Stimulated activated CD4-positive, alpha-beta T cell treated with anti-CD3 and anti-CD28 coated beads, Interleukin-15, amount 100 ng/mL, for 1 hour (primary cell): ENCODE measurements at places on chromosomes 11 and 22.

GRCh38 chr11:101574886-101575285 is 8.9 kb downstream of the TRPC6 start:
- no peak for DNase-seq

GRCh38 chr11:86555866-86556265 is 116.5 kb downstream of the ME3 start:
- DNase-seq: no peak

DNA sequence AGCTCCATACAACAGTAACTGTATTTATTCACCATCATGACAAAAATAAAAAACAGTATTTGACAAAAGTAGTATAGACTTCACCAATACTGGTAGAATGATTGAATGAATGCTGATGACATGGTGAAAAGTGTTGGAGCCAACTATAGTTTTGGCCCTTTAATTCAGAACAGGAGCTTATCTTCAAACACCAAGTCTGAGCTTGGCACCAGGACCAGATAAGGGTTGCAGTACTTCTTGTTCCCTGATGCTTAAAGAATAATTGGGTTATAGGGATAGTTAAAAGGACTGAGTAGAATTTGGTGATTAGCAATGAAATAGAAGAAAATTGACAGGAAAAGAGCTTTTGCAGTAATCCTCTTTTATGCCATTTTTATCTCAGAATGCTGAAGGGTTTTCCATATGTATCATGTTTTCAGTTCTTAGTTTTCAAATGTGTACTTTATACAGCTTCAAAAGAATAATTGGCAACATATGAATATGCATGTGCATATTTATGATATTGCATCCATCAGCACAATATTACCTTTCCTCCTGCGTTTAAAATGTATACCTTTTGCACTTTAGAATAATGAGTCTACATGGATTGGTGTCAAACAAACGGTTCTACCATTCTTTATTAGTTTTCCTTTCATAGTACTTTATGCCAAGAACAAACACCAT is 214.2 kb upstream of the ARHGAP42 start:
- no peak for DNase-seq

GRCh38 chr11:78313181-78313795 is 104.3 kb downstream of the GAB2 start:
- no peak for DNase-seq

- no peak for DNase-seq
Measured at GRCh38 chr11:134736251-134736947, 324.4 kb upstream of the B3GAT1 start.

DNA sequence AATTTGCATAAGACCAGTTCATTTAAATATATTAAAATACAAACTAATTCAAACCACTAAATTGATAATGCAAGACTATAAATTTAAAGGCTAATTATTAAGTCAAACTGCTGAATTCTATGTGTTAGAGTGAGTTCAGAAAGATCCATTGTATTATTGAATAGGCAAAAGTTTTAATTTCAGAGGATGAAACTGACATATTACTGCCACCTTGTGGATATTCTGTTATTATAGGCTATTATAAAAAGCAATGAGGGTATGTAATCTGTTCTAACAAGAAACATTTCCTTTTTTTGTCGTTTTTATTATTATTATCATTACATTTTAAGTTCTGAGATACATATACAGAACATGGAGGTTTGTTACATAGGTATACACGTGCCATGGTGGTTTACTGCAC is 20.9 kb upstream of the NAALAD2 start:
- no peak for DNase-seq

- DNase-seq: no peak
Measured at GRCh38 chr11:83459798-83460197, 173.6 kb upstream of the CCDC90B start.

- DNase-seq: peak; percentile 47
Measured at GRCh38 chr22:20418211-20418788, 19.3 kb downstream of the SCARF2 start.

GRCh38 chr11:11218629-11218986 is 134.4 kb downstream of the CSNK2A3 start:
- DNase-seq: no peak

- no peak for DNase-seq
Measured at GRCh38 chr11:79018371-79018849, 422.4 kb downstream of the TENM4 start.

GRCh38 chr11:123132881-123133280 is 62.2 kb downstream of the CLMP start:
- no peak for DNase-seq

DNA sequence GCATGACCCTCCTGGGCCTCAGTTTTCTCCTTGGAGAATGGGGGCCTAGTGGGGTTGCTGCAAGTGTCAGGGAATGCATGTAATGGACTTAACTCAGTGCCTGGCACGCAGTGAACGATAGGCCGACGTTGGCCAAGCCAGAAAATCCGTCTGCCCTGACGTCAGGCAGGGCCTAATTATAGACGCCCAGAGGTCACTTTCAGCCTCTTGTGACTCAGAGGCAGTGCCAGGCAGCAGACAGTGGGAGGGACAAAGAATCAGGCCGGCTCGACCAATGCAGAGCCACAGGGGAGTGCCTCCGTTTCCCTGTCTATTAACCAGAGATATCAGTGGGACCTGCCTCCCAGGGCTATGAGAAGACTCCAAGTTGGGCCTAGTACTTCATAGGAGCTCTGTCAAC is 115.0 kb downstream of the MN1 start:
- DNase-seq: no peak

GRCh38 chr22:48644108-48644507 is 1183.6 kb downstream of the BRD1 start:
- no peak for DNase-seq

DNA sequence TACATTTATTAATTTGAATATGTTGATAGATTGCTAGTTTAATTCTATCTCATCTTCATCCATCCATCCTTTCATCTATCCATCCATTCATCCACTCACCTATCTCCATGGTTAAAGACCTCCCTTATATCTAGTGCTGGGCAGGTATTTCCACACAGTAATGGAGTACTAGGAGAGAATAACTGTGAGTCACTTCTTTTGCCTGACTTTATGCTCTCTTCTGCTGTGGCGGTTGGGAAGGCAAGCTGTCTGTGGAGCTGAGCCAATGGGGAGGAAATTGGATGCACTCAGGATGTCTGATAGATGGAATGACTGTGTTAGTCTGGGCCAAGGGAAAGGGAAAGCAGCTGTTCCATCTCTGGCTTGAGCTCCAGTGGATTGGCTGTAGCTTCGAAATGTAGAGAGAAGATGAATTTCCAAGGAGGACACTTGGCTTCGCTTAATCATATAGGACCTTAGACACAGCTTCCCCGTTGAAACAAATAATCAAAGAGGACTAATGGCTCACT is 60.3 kb downstream of the NELL1 start:
- DNase-seq: no peak

DNA sequence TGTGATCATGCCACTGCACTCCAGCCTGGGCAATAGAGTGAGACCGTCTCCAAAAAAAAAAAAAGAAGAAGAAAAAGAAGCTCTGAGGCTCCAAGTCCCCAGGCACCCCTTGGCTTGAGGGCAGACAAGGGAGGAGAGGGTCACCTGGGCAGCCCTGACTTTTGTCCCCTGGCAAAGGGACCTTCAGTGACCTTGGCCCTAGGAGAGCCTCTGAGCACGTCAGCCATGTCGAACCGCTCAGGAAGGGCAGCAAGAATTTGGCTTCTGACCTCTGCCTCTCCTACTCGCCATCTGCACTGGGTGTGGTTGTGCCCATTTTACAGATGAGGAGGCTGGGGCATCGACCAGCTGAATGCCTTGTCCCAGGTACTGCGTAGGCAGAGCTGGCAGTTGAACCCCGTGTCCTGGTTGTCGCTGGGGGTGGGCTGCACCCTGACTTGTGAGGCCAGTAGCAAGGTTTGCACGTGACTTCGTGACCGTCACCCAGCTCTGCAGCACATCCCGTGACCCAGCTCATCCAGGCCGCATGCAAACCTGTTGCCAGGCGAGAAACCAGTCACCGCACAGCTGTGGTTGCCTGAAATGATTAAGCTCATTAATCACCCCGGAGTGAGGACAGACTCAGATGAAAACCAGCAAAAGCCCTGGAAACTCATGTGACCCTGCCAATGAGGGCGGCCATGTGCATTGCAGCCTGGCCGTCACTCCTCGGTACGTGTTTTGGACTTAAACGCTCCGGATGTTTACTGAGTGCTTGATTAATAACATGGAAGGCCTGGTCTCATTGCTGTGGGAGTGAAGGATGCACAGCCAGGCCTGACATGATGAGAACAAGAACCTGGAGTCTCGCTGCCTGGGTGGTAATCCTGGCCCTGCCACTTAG is 47.7 kb upstream of the PPP6R3 start:
- DNase-seq: no peak

- no peak for DNase-seq
Measured at GRCh38 chr11:18005376-18006129, 7.3 kb downstream of the SERGEF start.

DNA sequence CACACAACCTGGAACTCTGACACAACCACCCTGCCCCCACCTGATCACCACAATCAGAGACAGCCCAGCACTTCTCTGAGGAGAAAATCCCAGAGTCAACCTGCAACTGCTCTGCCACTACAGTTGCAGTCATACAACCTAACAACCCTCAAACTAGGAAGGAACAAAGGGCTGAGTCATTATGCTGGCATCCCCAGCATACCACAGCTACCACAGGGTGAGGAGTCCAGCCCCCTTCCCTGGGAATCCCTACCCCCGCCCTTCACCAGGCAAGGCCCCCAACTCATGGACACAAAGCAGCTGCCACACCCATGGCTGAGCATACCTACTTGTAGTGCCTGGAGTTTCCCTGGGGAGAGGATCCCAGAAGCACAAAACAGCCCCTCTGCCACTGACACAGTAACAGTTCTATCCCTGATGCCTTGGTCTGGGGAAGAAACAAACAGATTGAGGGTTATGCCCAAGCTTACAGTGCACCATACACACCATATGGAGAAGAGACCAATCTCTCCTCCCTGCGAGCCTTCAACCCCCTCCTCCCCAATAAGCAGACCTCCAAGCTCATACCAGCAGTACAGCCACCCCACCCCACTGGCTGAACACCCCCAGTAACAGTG is 68.5 kb upstream of the C11orf58 start:
- no peak for DNase-seq

DNA sequence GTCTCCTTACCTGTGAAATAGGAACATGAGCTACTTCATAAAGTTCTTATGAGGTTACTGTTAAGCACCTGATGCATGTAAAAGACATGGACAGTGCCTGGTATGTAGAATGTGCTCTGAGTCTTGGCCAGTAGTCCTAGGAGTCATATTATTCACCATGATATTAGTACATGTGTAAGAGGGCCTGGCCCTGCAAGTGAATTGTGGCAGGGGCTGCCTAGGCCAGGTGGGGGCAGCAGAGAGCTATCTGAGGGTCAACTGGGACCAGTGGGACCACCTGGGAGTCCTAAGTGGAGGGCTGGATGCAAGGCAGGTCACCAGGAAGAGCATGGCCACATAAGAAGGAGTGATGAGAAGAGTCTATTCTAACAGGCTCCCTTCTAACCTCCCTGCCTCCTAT is 529.5 kb downstream of the SOX6 start:
- no peak for DNase-seq
